ENCODE measurements at places on chromosomes 7 and 10. TPM values are rescaled to one million over a fixed set of nuclear protein-coding genes. Genes with fewer than 3 reads are reported as not detected.
A peak's percentile ranks its signal among the peaks of the same experiment; 100 is the strongest.

- DNase-seq = no peak
- H3K27me3 ChIP-seq = peaks cover 8% of the 10 kb centered on the region
- H3K27ac ChIP-seq = no peak overlapping the region
- no peaks in the 10 kb centered on the region for H3K36me3 ChIP-seq
- H3K4me3 ChIP-seq = no peak overlapping the region
These were observed 14.7 kb upstream of the LMBR1 start for GRCh38 chr7:156907656-156908055.

- H3K36me3 ChIP-seq = no peaks in the 10 kb centered on the region
- H3K27ac ChIP-seq = no peak overlapping the region
- no peak for DNase-seq
These were observed 164.6 kb downstream of the ADARB2 start for GRCh38 chr10:1572519-1573333.

SLC26A3 gene
- not detected for total RNA-seq

DNA sequence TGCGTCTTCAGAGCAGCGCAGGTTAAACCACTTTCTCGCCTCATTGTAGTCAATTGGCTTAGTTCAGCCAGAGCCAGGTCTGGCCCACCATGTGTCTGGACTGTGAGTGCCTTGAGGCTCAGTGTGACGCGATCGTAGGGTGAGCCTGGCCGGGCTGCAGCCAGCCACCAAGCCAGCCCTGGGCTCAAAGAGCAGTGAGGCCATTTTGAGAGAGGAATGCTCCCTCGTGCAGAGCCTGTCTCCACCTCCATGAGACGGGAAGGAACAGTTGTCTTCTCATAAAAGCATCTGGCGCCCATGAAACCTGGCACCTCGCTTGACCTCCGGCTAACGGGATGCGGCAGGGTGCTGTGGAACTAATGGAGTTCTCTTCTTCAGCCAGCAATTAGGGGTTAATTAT is 34.5 kb downstream of the LHPP start:
- no peak overlapping the region for H3K27ac ChIP-seq
- no peaks in the 10 kb centered on the region for H3K27me3 ChIP-seq
- no peak overlapping the region for H3K4me3 ChIP-seq
- H3K36me3 ChIP-seq = peaks cover 10% of the 10 kb centered on the region
- DNase-seq = no peak

GRCh38 chr7:30366606-30367005 is 82.2 kb downstream of the ZNRF2 start:
- H3K27ac ChIP-seq = no peak overlapping the region
- H3K4me1 ChIP-seq = no peaks in the 10 kb centered on the region
- no peaks in the 10 kb centered on the region for H3K27me3 ChIP-seq
- peaks cover 5% of the 10 kb centered on the region for H3K36me3 ChIP-seq
- H3K4me3 ChIP-seq = no peak overlapping the region
- DNase-seq = no peak

RGR gene
- total RNA-seq = not detected

GRCh38 chr10:49654036-49654693 is 25.3 kb upstream of the C10orf53 start:
- H3K27me3 ChIP-seq = peaks cover 4% of the 10 kb centered on the region
- peaks cover 7% of the 10 kb centered on the region for H3K4me1 ChIP-seq
- no peak overlapping the region for H3K27ac ChIP-seq
- peaks cover under 1% of the 10 kb centered on the region for H3K36me3 ChIP-seq
- H3K4me3 ChIP-seq = no peak overlapping the region

DNA sequence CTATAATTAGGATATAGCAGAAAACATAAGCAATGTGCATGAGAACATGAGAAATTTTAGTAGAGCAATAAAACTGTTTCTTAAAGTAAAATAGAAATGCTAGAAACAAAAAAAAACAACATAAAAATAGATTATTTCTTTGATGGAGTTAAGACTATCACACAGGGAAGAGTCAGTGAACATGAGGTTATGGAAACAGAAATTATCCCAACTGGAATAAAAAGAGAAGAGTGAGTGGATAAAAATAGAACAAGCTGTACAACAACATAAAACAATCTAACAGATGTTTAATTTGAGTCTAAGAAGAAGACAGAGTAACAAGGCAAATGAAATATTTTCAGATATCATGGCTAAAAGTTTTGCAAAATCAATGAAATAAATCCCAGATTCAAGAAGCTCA is 7.5 kb upstream of the OR6B1 start:
- H3K27me3 ChIP-seq = peaks cover 3% of the 10 kb centered on the region
- no peaks in the 10 kb centered on the region for H3K36me3 ChIP-seq
- H3K27ac ChIP-seq = no peak overlapping the region
- DNase-seq = no peak

GSTO2 gene
- total RNA-seq = 1.8 TPM

- H3K36me3 ChIP-seq = no peaks in the 10 kb centered on the region
- H3K4me3 ChIP-seq = no peak overlapping the region
- H3K4me1 ChIP-seq = no peaks in the 10 kb centered on the region
- H3K27me3 ChIP-seq = peaks cover 4% of the 10 kb centered on the region
- no peak for DNase-seq
These were observed 252.1 kb upstream of the TAC1 start for GRCh38 chr7:97479740-97480290.

UNCX gene
- total RNA-seq = not detected

- peaks cover 11% of the 10 kb centered on the region for H3K4me1 ChIP-seq
- H3K27ac ChIP-seq = peak overlapping the region; percentile 67
- no peaks in the 10 kb centered on the region for H3K27me3 ChIP-seq
- H3K36me3 ChIP-seq = no peaks in the 10 kb centered on the region
- DNase-seq = no peak
These were observed 370.2 kb downstream of the ARL4A start for GRCh38 chr7:13057462-13058200.

DNA sequence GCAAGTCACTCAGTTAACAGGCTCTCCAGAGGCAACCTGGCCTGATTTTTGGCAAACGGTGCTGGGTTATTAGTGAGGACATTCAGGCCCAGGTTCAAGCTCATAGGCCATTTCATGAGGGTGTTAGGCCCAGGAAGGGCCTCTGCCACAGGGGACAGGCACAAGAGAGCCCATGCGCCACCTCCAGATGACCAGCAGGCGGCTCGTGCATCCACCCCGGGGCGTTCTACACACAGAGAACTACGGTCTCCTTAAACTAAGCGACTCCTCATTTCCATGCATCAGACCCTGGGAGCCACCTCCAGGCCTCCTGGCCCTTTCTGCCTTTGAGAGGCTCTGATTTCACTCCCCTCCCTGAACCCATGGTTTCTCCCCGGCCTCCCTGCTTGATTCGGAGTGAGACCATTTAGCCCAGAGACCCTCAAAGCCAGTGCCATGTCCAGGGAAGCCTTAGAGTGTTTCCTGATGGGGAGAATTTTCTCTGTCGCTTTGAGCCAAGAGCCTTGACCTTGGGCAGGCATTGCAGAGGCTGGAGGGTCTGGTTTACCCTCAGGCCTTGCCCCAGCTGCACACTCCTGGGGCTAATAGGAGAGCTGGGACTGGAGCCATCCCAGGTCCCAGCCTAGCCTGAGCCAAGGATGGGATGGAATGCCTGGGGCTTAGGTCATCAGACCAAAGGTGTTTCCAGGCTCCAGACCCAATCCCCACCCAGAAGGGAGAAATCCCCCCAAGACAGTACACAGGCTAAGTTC is 188.0 kb downstream of the GRID1 start:
- peak; percentile 5 for DNase-seq
- no peaks in the 10 kb centered on the region for H3K36me3 ChIP-seq
- no peak overlapping the region for H3K4me3 ChIP-seq
- no peak overlapping the region for H3K27ac ChIP-seq

DNA sequence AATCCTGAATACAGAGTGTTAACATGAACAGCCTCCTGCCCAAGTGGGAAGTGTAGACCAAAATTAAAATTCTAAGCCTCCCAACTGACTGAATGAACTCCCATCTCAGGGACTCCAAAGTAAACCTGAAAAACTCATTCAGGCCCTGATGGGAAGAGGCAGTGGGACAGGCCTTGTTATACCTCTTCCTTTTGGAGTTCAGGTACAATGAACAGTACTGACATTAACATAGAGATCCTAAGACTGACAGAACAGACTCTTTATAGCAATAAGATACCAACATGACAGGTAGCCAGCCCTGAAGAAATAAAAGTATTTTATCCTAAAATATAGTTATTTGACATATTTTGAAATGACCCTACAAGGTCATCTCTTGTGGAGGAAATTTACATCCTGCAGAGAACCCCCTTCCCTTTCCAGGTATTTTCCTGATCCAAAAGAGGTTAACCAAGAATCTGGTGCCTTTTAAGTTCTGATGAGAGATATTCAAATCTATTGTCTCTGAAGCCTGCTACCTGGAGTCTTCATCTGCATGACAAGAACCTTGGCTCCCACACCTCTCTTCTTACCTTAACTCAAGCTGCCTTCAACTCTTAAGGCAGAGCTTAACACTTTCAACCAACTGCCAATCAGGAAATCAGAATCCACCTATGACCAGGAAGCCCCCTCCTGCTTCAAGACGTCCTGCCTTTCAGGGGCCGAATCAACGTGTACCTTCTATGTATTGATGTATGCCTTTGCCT is 103.3 kb upstream of the PFKP start:
- DNase-seq = no peak
- no peak overlapping the region for H3K4me3 ChIP-seq
- no peaks in the 10 kb centered on the region for H3K4me1 ChIP-seq
- H3K27me3 ChIP-seq = peaks cover 10% of the 10 kb centered on the region
- no peak overlapping the region for H3K27ac ChIP-seq

GATA3 gene
- 27.2 TPM for total RNA-seq

DNA sequence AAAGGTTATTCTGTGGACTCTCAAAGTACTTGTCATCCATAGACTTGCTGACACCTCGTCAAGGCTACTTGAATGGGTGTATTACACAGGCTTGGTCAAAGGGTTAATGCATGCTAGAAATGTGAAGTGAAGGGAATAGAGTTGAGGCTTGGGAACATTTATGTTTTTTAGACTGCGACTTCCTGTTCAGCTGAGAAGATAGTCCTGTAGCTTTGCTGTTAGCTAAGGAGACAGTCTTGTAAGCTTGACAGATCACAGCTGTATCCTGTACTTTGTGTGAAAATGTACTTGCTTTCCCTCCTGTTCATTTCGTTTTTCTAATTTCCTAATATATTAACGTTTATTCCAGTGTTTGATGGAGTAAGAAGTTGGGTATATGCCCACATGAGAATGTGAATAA is 52.1 kb downstream of the ADD3 start:
- H3K27ac ChIP-seq = peak overlapping the region; percentile 79
- no peaks in the 10 kb centered on the region for H3K36me3 ChIP-seq
- H3K4me3 ChIP-seq = no peak overlapping the region
- no peak for DNase-seq

PNLIPRP3 gene
- total RNA-seq = not detected

WEE2 gene
- total RNA-seq = not detected

GRCh38 chr10:96260014-96260413 is 11.4 kb downstream of the BLNK start:
- no peaks in the 10 kb centered on the region for H3K36me3 ChIP-seq
- DNase-seq = no peak
- no peak overlapping the region for H3K27ac ChIP-seq
- H3K27me3 ChIP-seq = peaks cover 2% of the 10 kb centered on the region
- no peak overlapping the region for H3K4me3 ChIP-seq
- no peaks in the 10 kb centered on the region for H3K4me1 ChIP-seq

GRCh38 chr7:6249043-6249442 is 23.4 kb downstream of the CYTH3 start:
- H3K27ac ChIP-seq = no peak overlapping the region
- no peak overlapping the region for H3K4me3 ChIP-seq
- DNase-seq = no peak

DNA sequence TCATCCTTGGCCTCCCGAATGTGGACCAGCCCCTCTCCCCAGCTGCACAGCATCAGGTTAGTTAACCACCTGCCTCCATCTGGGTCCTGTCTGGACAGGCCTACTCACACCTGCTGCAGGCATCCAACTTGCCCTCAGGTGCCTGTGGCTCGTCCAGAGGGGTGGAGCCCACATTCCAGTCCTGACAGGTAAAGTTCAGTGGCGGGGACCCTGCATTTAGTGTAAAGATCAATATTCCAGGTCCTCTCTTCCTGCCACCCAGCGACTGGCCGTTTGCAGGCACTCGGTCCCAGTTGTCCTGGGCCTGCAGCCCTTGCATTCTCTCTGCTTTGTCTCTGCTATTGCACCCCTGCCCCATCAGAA is 15.0 kb downstream of the HTRA1 start:
- H3K36me3 ChIP-seq = no peaks in the 10 kb centered on the region
- H3K4me3 ChIP-seq = no peak overlapping the region
- H3K27me3 ChIP-seq = peaks cover 16% of the 10 kb centered on the region
- H3K27ac ChIP-seq = no peak overlapping the region
- no peak for DNase-seq
- H3K4me1 ChIP-seq = peaks cover 13% of the 10 kb centered on the region

DNA sequence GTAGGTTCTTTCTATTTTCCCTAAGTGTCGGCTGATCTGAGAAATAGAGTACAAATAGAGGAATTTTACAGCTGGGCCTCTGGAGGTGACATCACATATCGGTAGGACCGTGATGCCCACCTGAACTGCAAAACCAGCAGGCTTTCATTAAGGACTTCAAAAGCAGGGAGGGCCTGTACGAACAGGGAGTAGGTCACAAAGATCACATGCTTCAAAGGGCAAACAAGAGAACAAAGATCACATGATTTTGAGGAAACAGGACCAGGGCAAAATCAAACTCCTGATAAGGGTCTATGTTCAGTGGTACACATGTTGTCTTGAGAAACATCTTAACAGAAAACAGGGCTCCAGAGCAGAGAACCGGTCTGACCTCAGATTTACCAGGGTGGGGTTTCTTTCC is 88.9 kb downstream of the CNNM2 start:
- peaks cover 3% of the 10 kb centered on the region for H3K36me3 ChIP-seq
- no peaks in the 10 kb centered on the region for H3K4me1 ChIP-seq
- H3K27me3 ChIP-seq = no peaks in the 10 kb centered on the region
- DNase-seq = no peak
- no peak overlapping the region for H3K27ac ChIP-seq

GRCh38 chr10:78875331-78875877 is 193.4 kb upstream of the ZMIZ1 start:
- no peak for DNase-seq
- H3K27ac ChIP-seq = no peak overlapping the region
- peaks cover 2% of the 10 kb centered on the region for H3K36me3 ChIP-seq
- H3K4me1 ChIP-seq = peaks cover 3% of the 10 kb centered on the region
- peaks cover 13% of the 10 kb centered on the region for H3K27me3 ChIP-seq

GRCh38 chr7:107103369-107103768 is 58.9 kb downstream of the PRKAR2B start:
- H3K36me3 ChIP-seq = no peaks in the 10 kb centered on the region
- H3K4me1 ChIP-seq = peaks cover 5% of the 10 kb centered on the region
- DNase-seq = peak; percentile 22
- H3K27me3 ChIP-seq = peaks cover 1% of the 10 kb centered on the region
- H3K4me3 ChIP-seq = no peak overlapping the region
- H3K27ac ChIP-seq = peak overlapping the region; percentile 30

- no peak for DNase-seq
- no peaks in the 10 kb centered on the region for H3K36me3 ChIP-seq
- no peak overlapping the region for H3K27ac ChIP-seq
- H3K27me3 ChIP-seq = no peaks in the 10 kb centered on the region
These were observed 137.4 kb downstream of the MDFIC start for GRCh38 chr7:115059321-115059720.

SLC13A1 gene
- total RNA-seq = not detected

GRCh38 chr7:70416347-70416985 is 715.5 kb upstream of the GALNT17 start:
- no peaks in the 10 kb centered on the region for H3K27me3 ChIP-seq
- no peaks in the 10 kb centered on the region for H3K4me1 ChIP-seq
- no peak for DNase-seq
- no peak overlapping the region for H3K27ac ChIP-seq
- H3K4me3 ChIP-seq = no peak overlapping the region

MEPCE gene
- total RNA-seq = 38.8 TPM

WNT2 gene
- total RNA-seq = not detected

LIPF gene
- total RNA-seq = not detected
